K562 (cell line): ENCODE measurements at places on chromosomes 2 and 18.

GRCh38 chr18:55251254-55251971 is 292.2 kb upstream of the CCDC68 start:
- no peak for DNase-seq

- DNase-seq: no peak
Observed at GRCh38 chr18:55998071-55998522, 410.1 kb upstream of the TCF4 start.

DNA sequence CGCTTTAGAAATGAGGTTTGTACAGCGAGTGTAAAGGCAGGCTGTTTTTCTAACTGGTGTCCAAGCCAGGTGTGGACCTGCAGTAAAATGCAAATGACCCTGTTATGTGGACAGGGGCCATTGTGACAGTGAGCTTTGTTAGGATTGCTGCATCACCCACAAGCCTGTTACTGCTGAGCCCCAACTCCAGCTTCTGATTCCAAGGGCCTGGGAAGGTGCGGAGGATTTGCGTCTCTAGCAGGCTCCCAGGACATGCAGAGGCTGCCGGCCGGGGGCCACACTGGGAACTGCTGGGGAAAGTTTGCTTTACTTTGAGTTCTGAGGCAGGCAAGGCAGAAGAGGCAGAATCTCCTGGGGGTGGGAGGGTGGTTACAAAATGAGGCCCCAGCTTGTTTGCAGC is 164.1 kb downstream of the GLI2 start:
- no peak for DNase-seq

DNA sequence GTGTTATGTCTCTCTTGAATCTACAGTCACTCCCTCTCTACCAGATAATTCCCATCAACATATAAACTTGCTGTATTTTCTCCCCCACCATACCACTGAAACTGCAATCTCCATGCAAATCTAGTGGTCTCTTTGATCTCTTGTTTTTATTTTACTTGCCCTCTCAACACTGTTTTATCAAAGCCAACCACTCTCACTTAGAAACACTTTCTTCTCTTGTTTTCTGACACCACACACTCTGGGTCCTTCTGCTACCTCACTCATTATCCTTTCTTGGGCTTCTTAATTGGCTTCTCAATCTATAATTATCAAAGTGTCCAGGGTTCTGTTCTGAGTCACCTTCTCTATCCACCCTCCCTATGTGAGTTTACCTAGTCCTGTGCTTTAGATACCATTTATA is 2.0 kb upstream of the MCFD2 start:
- DNase-seq: no peak

DNA sequence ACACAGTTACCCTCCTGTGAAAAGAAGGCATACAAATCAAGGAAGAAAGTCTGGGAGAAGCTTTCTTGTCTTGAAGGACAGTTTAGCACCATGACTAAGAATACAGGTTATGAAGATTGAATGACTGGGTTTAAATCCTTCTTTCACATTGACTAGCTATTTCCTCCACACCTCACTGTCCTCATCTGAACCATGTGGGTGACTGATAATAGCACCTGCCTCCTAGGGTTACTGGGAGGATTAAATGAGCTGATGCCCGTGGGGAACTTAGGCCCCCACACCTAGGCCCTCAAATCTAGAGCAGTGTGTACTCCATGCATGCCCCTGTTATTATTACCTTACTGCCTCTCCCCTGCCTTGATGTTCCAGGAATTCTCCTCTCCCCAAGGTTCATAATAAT is 202.9 kb downstream of the FBXO15 start:
- no peak for DNase-seq

GRCh38 chr2:11764920-11765319 is 18.5 kb downstream of the LPIN1 start:
- DNase-seq: no peak

GRCh38 chr18:58884680-58885079 is 20.0 kb downstream of the ZNF532 start:
- DNase-seq: no peak

DNA sequence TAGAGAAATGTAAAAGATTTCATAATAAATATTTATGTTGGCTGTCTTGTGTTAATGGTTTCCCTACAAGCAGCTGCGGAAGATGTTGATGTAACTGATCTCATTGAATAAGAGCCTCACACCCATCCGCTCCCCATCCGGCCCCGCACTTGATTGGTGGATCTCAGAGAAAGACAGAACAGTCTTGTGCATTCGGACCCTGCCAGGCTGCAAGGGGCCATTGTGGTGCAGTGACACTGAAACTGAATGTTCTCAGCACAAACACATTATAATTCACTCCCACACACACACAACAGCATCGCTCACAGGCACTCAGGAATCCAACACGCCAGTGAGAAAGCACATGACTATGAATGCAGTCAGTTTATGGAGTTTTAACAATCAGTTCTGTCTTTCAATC is 47.8 kb downstream of the PRELID3A start:
- DNase-seq: no peak

DNA sequence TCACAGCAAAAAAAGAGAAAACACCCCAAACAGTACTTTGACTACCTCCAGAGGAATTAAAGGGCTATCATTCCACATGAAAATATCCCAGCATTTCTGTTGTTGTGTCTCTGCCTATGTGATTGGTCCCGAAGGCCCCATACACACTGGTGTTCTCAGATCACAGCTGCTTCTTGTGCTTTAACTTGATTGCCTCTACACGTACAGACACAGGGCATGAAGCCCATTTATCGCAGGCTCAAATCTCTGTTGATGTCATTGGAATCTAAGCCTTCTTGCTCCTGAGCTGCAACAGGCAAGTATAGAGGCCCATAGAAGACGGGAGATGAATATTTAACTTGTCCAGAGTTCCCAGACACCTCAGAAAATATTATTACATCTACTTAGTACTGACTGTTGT is 405.2 kb downstream of the NCKAP5 start:
- no peak for DNase-seq
